ENCODE measurements at places on chromosomes 4 and X. TPM values are rescaled to one million over a fixed set of nuclear protein-coding genes. Genes with fewer than 3 reads are reported as not detected.

PDE6B gene
- total RNA-seq = 10.4 TPM

F8A3 gene
- total RNA-seq = 1.5 TPM

HDAC8 gene
- total RNA-seq = 6.7 TPM

SPARCL1 gene
- total RNA-seq = not detected

SLC34A2 gene
- under 0.01 TPM for total RNA-seq

USP26 gene
- total RNA-seq = not detected

TMSB15B gene
- 5.9 TPM for total RNA-seq

NLRP2B gene
- 0.10 TPM for total RNA-seq

BST1 gene
- total RNA-seq = 76.4 TPM

FRG2 gene
- not detected for total RNA-seq

THAP9 gene
- 4.8 TPM for total RNA-seq

AFP gene
- total RNA-seq = not detected

GPAT3 gene
- total RNA-seq = 10.1 TPM

ALB gene
- 0.31 TPM for total RNA-seq

CFI gene
- total RNA-seq = under 0.01 TPM

UCHL1 gene
- not detected for total RNA-seq

NLGN3 gene
- 2.6 TPM for total RNA-seq

ARHGAP36 gene
- not detected for total RNA-seq

SYNPO2 gene
- total RNA-seq = 2.9 TPM

VCX3B gene
- total RNA-seq = not detected

ARR3 gene
- total RNA-seq = not detected

NUDT10 gene
- 0.31 TPM for total RNA-seq

JAKMIP1 gene
- total RNA-seq = 1.4 TPM

SHOX gene
- total RNA-seq = not detected

NIPAL1 gene
- total RNA-seq = under 0.01 TPM

GATA1 gene
- 1.6 TPM for total RNA-seq

NMU gene
- not detected for total RNA-seq

ZFP92 gene
- 0.63 TPM for total RNA-seq

DMP1 gene
- total RNA-seq = not detected

TCEAL5 gene
- total RNA-seq = 0.10 TPM

FAM241A gene
- 3.4 TPM for total RNA-seq

All from mononuclear cell (primary cell).